Right ventricle myocardium superior (tissue), 1 donor: ENCODE measurements at places on chromosomes 11 and 22. TPM values are rescaled to one million over a fixed set of nuclear protein-coding genes. Genes with fewer than 3 reads are reported as not detected.
A peak's percentile ranks its signal among the peaks of the same experiment; 100 is the strongest.

RIN1 gene
- 1.0 TPM for total RNA-seq

GRCh38 chr11:45798793-45799441 is 6.0 kb upstream of the SLC35C1 start:
- no peak for DNase-seq

DNA sequence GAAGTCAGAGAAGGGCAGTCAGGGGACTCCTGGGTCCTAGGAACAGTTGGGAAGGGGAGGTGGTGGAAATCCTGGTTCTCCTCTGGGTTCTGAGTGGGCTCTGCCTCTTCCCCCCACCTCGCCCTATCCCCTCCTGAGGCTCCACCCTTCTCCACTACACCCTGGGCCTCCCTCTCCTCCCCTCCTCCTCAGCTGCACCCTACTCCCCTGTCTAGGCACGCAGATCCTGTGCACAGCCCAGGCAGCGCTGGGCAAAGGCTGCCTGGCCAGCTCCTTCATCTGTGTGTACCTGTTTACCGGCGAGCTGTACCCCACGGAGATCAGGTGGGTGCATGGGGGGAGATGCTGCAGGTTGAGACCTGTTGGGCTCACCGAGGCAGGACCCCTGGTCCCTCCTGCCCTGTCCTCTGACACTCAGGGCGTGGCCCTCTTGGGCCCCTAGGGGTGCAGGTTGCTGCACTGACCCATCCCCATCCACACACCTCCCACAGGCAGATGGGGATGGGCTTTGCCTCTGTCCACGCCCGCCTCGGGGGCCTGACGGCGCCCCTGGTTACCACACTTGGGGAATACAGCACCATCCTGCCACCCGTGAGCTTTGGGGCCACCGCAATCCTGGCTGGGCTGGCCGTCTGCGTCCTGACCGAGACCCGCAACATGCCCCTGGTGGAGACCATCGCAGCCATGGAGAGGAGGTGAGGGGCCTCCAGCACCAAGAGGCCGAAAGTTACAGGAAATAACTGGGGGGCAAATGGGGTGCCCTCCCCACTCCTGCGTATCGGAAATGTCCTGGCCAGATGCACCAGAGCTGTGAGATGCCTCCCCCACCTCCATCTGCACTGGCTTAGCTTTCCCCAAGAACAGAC is 25.3 kb upstream of the POLA2 start:
- no peak for DNase-seq

DNA sequence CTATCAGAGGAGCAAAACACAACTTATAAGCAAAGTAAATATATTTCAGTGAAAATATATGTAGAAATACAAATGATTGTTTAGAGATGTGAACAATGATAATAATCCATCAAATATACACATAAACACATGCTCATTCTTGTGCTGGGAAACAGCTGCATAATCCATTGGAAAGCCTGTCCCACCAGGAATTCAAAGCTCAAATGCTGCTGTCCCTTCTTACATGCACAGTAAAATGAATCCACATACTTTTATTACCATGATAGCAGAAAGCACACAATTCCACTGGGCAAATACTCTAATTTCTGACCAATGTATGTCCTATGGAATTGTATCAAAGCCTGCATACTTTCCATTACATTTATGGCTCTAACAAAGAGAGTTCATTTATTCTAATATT is 44.5 kb downstream of the SOX6 start:
- no peak for DNase-seq

GRCh38 chr22:48493733-48494132 is 1333.9 kb downstream of the BRD1 start:
- DNase-seq = peak; percentile 13

- DNase-seq = no peak
Observed at GRCh38 chr11:66050581-66051231, 1.5 kb upstream of the SF3B2 start.

NELL1 gene
- total RNA-seq = not detected

ARHGAP8 gene
- not detected for total RNA-seq

GRCh38 chr11:125773516-125773915 is 5.1 kb downstream of the PATE2 start:
- no peak for DNase-seq

- DNase-seq = no peak
Observed at GRCh38 chr11:6232899-6233298, 1.5 kb downstream of the FHIP1B start.

DNA sequence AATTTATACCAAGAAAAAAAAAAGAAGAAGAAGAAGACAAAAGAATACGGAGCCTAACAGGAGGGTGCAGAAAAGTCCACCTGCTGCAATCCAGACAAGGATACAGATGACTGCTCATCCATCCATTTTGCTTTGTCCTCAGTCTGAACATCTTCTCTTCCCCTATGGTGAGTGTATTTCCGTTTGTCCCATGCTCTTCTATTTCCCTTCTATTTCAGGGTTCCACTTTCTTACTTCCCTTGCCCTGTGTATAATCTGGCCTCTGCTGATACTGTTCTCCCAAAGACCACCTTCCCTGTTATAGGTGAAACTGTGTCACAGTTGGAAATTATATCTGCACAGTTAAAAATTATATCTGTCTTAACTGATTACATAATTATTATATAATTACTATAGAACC is 48.7 kb upstream of the USP47 start:
- no peak for DNase-seq

DNA sequence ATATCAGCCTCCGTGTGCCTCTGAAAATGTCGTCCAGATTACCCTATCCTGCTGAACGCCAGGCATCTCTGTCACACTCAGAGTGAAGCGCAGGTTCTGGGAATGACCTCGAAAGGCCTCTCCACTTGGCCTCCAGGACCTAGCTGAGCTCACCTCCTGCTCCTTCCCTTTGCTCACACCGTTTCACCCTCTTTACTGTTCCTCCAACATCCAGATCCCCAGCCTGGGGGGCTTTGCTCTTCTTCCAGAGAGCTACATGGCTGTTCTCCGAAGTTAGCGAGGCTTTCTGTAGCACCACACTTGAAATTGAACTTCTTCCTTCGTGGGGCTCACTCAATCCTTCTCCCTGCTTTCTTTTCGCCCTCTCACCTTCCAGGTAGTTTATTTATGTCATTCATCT is 27.9 kb downstream of the GLB1L2 start:
- DNase-seq = no peak

DNA sequence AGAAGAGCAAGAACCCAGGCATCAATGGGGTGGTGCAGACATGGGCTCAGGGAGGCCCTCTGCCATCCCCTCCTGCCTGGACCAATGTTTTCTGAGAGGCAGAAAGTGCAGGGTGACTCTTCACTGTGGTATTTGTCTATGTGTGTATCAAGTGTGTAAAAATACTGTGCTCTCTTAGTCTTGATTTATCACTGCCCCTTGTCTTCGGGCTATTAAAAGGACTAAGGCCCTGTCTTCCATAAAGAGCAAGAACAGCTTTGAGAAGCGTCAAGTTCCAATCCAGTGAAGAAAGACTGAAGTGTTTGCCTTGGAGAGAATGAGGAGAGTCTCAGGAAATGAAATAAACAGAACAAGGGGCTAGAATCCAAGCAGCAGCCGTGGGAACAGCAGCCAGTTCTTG is 14.4 kb downstream of the PRSS23 start:
- DNase-seq = no peak

CDCA5 gene
- total RNA-seq = 1.4 TPM

ZNF215 gene
- total RNA-seq = 0.22 TPM

- DNase-seq = no peak
Observed at GRCh38 chr11:45234306-45235006, 51.7 kb downstream of the SYT13 start.

LUZP2 gene
- not detected for total RNA-seq
